Stimulated activated CD8-positive, alpha-beta memory T cell treated with anti-CD3 and anti-CD28 coated beads, Interleukin-15, amount 100 ng/mL, for 4 hours (primary cell): ENCODE measurements at places on chromosomes 2 and 18.
A peak's percentile ranks its signal among the peaks of the same experiment; 100 is the strongest.

DNA sequence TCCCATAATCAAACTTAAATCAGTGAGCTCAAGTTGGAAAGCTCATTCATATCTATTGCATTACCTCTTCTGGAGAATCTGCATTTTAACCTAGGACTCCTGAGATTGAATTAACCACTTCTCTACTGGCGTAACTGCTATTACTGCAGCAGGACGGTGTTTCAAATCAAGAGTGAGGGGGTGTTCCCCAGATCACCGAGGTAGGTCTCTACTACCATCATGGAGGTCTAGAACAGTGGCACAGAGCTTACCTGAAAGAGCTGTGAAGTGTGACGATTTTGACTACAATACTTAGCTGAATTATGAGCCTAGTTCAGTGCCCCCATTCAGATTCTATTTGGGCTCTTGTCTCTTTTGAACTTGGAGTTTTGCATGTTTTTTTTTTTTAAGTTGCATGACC is 119.5 kb downstream of the POLE4 start:
- no peak for DNase-seq

DNA sequence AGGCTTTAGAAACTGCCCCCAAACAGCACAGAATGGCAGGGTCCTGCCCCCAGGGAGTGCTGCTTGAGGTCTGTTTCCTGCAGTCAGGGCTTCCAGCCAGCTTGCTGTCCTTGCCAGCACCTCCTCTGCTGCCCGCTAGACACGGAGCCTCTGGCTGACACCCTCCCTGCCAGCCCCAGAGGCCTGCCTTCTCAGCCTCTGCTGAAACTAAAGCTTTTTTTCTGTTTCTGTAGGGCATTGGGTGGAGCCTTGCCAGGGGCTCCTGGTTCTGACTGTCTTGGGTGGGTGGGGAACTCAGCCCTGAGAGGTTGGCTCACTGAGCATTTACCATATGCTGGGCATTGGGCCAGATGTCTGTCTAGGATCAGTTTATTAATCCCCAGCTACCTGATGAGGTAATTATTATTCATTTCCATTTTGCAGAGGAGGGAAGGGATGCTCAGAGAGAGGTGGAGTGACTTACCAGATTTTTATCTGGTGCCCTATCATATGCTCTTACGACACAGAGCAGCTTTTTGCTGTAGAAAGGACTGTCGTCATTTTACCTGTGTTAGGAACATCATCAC is 35.4 kb downstream of the INPP4A start:
- no peak for DNase-seq

- no peak for DNase-seq
Measured at GRCh38 chr18:53241161-53241560, 901.2 kb downstream of the DCC start.

- DNase-seq, result peak; percentile 54
Measured at GRCh38 chr18:13612196-13612997, 114.0 kb downstream of the FAM210A start.

DNA sequence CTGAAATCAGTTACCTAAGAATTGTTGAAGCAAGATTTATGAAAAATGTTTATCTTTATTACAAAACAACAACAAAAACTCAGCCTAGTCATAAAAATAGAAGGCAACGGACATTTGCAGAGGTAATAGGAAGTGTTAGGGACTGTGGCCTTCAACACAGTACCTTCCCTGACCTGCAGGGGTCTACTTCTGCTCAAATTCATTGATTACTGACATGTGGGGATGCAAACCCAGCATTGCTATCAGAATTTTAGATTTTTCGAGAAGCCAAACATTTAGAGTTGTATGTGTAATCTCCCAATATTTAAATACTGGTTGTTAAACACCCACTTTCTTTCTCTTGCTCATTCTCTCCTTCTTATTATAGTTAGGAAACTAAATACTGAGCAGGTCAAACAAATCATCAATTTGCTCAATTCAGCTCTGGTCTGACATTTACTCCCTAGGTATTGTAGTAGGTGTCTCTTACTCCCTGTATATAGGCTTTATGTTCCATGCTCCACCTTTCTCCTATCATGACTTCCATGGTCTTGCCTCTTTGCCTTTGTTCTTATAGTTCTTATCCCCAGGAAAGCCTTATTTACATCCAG is 198.5 kb downstream of the UBE2E3 start:
- no peak for DNase-seq

- DNase-seq, result no peak
Measured at GRCh38 chr2:221569871-221570270, 2.2 kb downstream of the EPHA4 start.

DNA sequence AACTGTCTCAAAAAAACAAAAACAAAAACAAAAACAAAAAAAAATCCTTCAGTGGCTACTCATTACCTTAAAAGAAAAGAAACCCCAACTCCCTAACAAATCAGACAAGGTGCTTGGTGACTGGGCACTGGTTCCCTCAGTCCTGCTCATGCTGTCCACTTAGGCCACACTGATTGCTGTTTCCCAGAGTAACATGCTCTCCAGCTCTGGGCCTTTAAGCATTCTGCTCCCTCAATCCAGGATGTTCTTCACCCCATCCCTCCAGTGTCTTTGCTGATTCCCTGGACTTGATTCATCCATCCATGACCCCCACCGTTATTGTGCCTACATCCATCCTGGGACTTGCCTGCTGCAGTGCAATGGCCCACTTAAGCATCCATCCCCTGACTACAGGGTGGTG is 16.4 kb upstream of the XPO1 start:
- no peak for DNase-seq

GRCh38 chr18:32803568-32803967 is 30.7 kb upstream of the KLHL14 start:
- no peak for DNase-seq

DNA sequence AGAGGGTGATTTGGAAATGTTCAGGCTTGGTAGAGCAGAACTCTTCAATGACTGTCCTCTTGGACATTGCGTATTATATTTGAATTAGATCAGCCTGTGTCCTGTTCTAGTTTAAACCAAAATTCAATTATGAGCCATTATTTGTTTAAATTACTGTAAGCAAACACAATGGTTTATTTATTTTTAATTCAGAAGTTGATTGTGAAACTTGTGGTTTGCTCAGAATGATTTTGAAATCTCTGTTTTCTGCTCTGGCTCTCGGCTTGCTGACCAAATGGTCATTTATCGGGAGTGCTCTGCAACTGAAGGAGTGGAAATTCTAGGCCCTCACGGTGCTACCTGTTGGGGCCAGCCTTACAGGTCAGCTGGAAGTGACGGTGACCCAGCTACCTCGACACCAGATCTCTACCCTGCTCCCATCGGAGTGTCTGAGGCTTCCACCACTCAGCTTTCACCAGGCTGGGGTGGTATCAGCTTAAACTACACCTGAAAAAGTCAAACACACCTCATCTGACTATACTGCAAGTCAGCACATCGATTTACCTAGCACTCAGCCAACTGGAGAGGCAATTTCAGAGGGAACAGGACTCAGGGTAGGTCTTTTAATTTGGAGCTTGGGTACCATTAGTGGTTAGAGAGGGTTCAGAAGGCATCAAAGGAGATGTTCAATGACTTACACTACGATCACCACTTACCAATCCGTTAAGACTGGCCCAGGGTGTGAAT is 36.8 kb upstream of the GPD2 start:
- DNase-seq, result no peak

DNA sequence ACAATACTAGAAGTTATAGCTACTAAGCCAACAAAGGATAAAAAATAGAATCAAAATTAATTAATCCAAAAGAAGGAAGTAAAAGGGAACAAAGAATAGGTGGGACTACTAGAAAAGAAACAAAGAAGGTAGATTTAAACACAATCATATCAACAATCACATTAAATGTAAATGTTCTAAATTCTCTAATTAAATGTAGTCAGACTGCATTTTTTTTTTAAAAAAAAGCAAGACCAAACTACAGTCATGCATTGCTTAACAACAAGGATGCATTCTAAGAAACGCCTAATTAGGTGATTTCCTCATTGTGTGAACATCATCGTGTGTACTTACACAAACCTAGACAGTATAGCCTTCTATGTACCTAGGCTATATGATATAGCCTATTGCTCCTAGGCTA is 59.7 kb upstream of the ADAM23 start:
- no peak for DNase-seq

- DNase-seq, result no peak
Measured at GRCh38 chr2:234343372-234343771, 153.5 kb downstream of the ARL4C start.

DNA sequence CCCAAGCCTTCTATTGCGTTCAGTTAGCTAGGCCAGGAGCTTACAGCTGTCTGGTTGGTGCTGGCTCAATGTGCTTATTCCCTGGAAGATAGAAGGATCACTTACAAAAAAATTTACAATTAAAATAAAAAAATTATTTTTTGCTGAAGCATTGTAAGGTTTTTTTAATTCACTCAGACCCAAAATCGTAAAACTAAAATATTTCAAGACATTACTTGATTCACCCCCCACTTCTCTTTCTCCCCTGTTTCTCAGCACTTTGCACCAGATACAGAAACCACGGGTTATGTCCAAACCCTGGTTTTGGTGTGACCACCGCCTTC is 911 bp upstream of the PTPRM start:
- no peak for DNase-seq

DNA sequence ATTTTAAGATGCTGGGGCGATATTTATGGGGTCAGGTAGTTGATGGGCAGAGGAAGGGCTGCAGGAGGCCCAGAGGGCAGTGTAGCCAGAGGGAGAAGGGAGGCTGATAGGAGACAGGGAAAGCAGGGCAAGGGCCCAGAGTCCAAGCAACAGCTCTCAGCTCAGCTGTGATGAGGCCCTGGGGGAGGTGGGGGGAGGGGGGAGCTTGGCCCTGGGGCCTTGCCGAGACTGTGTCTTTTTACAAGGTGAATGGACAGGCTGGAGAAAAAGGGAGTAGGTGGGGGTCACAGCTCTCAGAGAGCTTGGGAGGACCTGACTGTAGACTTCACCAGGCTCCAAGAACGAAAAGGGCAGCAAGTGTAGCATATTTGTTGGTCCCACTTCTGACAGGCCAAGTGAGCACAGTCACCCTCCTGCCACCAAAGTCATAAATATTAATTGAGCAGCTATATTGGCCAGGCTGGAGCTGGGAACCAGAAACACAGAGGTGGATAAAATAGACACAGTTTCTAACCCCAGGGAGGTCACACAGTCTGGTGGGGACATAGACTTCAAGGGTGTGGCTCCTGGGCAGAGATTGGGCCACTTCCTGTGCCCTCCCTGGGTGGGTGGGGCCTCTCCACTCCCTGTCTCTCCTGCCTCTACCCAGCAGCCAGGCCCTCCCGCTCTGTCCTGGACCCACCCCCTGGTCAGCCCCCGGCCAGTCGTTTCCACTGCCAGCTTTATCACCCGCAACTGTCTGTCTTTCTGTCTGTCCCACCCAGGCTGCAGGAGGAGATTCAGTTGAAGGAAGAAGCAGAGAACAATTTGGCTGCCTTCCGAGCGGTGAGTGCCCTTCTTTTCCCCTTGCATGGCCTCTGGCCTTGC is 1.4 kb downstream of the DES start:
- no peak for DNase-seq

DNA sequence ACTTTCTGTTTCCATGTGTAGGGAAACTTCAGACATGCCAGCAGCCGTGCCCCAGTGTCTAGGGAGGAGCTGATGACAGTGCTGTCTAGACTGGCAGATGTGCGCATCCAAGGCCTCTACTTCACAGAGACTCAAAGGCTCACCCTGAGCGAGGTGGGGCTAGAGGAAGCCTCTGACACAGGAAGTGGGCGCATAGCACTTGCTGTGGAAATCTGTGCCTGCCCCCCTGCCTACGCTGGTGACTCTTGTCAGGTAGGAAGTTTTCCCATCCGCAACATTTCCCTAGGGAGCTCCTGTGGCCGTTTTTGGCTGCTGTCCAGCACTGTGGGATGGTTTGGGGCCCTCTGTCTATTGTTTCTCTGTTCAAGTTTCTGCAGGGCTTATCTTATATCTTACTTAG is 143.1 kb upstream of the TTC39C start:
- DNase-seq, result peak; percentile 49

DNA sequence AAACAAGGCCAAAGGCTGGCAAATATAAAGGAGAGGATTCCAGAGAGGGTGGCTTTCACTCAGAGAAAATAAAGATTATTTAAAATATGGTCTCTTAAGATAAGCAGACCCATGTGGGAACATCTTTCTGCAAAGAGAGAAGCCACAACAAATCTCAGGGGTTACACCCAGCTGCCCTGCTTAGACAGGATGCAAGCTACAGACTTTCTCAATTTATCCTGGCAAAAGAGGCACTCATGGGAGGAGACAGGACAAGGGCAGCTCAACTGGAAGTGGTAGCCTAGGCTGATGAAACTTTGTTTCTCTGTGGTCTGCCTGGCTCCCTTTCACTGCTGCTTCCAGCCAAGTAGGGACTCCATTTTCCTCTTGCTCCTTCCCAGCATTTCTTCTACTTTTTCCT is 25.9 kb upstream of the SULT1C4 start:
- no peak for DNase-seq

DNA sequence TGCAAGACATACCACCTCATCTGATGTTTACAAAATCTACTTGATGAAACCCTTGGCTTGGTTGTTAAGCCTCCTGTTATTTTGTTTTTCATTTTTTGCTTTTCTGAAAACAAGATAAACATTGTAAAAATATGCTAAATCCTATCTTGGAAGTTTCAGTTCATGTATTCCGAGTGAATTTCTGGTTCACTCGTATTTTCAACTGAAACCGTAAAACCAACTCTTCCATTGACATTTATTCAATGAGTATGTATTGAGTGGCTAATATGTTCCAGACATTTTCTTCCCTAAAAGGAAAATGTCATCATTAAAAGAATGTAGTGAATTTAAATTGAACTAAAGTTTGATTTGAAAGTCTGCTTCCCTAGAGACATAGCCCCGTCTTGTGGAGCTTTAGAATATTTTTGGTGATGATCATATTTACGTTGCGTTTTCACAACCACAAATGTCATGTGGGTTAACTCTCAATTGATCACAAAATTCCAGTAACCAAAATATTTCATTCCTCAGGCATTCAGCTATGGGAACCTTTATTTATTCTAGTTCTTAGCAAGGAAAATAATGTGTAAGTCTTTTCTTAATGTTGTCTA is 204.2 kb downstream of the MBD2 start:
- no peak for DNase-seq

- no peak for DNase-seq
Measured at GRCh38 chr2:134689315-134689714, 29.5 kb downstream of the TMEM163 start.

- no peak for DNase-seq
Measured at GRCh38 chr18:74556126-74556525, 21.8 kb downstream of the CNDP1 start.

GRCh38 chr2:239609162-239609561 is 208.3 kb upstream of the HDAC4 start:
- DNase-seq, result no peak

DNA sequence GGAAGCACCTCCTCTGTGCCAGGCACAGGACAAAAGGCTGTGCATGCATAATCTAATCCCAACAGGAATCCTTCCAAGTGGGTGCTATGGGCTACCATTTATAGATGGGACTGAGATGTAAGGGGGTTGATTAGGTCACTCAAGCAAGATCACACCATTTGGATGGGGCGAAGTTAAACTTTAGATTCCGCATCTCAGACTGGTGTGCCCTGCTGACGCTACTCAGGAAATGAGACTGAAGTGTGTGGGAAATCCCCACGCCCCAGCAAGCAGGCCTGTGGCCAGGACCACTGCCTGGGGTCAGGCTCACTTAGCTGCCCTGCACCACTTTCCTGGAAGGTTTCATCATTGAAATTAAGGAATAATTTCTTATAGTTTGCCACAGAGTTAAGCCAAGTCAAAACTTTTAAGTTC is 70.5 kb upstream of the PPP1CB start:
- peak; percentile 45 for DNase-seq
